ENCODE measurements at places on chromosomes 4 and X. TPM values are rescaled to one million over a fixed set of nuclear protein-coding genes. Genes with fewer than 3 reads are reported as not detected.

- DNase-seq: no peak
These were observed 1.1 kb downstream of the RNF212 start for GRCh38 chr4:1112174-1112820.

DNA sequence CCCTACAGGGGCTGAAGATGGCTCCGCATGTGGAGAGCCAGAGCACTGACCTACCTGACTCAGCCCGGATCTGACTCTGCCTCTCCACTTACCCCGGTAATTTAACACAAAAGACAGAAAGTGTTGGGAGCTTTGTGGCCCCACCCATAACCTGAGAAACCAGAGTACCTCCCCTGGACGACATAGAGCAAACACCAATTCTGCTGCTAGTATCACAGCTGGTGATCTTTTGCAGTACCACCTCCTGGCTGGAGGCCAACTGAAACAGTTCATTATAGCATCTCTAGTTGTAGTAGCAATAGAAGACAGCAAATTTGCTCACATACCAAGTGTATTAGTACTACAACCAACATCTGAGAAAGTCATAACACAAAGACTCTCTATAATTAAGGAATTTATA is 443.9 kb downstream of the KLHL4 start:
- DNase-seq: no peak

GRCh38 chr4:105451346-105451745 is 22.5 kb downstream of the PPA2 start:
- DNase-seq: no peak

GRCh38 chrX:103254171-103254824 is 657 bp downstream of the TCEAL8 start:
- no peak for DNase-seq

DNA sequence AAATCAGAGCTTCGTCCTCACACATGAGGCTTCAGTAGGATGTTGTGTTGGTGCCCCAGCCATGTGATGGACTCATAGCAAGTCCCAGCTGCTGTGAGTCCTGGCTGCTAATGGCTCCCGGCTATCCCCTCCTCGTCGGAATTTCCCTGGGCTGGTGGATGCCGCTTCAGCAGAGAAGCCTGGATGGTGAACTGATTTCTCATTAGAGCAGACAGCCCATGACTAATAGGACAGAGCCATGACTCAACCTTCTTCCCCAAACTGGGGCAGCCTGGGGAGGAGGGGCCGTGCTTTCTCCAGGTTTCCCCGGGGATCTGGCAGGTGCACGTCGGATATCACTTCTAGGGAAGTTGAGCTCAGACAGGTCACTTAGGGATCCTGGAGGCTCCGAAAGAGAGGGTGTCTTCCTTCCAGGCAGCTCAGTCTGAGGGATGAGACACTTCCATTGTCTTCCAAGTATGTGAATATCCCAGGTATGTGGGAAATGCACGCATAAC is 112.7 kb downstream of the ASMT start:
- DNase-seq: no peak

GPR34 gene
- 21.6 TPM for total RNA-seq

BEX5 gene
- 5.8 TPM for total RNA-seq

EPHA5 gene
- total RNA-seq: not detected

Data from omental fat pad (tissue), 4 donors.